ENCODE measurements at places on chromosomes 6 and 20.

- no peak for DNase-seq
These were observed 360.4 kb downstream of the ZFAND3 start for GRCh38 chr6:38179794-38180430.

DNA sequence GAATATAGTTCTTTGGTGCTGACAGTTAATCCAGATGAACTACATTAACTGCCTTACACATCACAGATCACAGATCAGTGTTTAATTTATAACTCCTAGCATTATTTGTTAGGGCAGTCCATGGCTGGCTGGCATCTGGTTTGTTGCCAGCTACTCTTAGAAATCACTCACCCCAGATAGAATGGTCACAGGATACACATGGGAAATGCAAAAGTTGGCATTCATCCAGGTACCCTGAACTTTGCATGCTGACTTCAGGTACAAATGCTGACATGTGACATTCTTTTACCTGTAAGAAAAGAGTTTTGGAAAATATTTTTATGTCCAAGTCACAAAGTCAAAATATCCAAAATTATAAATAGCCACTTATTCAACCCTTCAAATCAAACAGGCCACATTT, 20.2 kb downstream of the FBXL4 start:
- no peak for DNase-seq

DNA sequence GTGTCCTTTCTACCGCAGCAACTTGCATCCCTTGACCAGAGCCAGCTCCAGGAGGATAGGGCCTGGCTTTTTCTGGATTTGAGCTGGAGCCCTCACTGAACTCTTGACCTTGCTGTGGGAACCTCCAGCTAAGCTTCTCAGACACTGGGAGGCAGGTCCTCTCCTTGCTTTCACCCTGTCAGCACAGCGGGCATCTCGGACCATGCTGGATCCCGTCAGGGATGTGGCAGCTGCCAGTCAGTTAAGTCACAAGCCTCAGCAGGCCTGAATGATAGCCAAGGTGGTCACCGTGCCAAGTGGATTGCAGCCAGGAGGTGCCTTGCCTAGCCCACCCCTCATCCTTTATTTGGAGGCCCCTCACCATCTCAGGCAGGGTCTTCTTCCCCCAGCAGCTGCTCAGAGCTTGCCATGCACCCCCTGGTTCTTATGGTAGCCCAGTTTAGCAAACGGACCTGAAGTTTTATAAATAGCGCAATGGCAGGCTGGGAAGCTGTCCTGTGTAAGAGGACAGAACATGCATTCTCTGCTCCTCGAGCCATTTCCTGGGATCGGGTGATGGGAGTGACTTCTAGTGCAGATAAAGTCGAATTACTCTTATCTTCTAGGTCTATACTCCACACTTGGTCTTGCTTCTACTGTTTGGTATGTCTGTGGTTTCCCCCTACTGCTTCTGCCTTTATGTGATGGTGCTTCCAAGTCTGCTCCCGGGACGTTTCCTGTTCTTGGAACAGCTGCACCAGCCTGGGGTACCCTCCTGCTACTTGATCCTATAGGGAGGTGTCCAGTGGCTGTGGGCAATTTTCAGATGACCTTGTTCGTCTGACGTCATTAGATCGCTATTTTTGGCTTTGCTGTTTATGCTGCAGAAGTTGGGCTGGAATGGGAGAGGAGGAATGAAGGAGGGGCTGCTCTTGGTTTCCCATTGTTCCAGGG, 7.1 kb upstream of the MYLK2 start:
- DNase-seq, result no peak

DNA sequence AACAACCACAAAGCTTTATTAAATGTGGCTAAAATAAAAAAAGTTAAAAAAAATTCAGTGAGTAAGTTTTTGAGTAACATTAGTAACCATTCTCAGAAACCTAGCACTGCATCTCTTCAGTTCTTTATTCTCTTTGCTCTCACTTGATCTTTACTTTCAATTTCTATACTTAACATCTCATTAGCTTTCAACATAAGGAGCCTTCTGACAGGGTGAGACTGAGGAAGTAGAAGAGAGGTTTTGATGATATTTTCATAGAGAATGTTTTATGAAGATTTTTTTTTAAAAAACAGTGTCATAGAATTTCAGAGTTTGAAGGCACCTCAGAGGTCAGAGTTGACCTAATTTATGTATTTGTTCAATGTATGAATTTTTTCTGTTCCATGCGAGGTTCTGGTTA, 60.8 kb downstream of the FAM83B start:
- no peak for DNase-seq

GRCh38 chr6:11111769-11112437, 378 bp upstream of the ERVFRD-1 start:
- DNase-seq, result no peak

- no peak for DNase-seq
These were observed 8.5 kb upstream of the TRIM40 start for GRCh38 chr6:30127238-30128093.

- no peak for DNase-seq
These were observed 65.5 kb upstream of the BTN3A2 start for GRCh38 chr6:26299286-26300042.
